Bronchial epithelial cell (primary cell): ENCODE measurements at places on chromosomes 11 and 22.

GRCh38 chr11:93498641-93499040 is 44.5 kb downstream of the SMCO4 start:
- DNase-seq: no peak

- no peak for DNase-seq
Measured at GRCh38 chr11:8740129-8740528, 57.5 kb downstream of the RPL27A start.

DNA sequence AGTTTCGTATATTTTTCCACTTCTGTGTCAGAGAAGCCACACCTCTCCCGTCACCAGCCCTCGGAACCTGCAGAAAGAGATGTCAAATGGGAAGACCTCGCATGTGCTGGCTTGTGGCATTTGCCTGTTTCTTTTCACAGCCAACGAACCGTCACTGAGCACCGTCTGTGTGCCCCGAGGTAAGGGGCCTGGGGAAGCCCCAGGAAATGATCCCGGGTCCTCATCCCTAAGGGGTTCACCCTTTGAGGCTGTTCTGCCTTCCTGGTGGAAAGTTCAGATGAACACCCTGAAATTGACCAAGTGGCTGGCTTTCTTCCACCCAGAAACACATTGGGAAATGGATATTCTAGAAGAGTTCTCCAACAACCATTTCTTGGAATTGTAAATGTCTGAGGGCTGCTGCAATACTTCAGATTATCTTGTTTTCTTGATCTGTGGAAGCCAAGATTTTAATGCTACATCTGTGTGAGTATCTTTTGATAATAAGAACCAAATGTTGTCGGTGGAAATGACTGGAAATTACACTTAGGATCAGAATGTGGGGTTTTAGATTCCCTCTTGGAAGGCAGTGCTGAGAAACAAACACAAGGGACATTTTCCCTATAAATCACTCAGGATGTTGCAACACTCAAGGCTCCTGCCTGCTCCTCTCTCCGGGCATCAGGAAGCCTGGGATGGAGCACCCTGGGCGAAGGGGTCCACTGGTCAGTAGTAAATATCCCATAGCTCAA is 37.6 kb downstream of the RIBC2 start:
- DNase-seq: no peak

- no peak for DNase-seq
Measured at GRCh38 chr11:128868841-128869671, 2.0 kb upstream of the KCNJ1 start.

GRCh38 chr22:45781966-45782365 is 110.3 kb downstream of the ATXN10 start:
- peak; percentile 63 for DNase-seq

GRCh38 chr11:76786441-76787014 is 3.4 kb downstream of the TSKU start:
- no peak for DNase-seq

GRCh38 chr11:128058580-128059208 is 528.7 kb downstream of the ETS1 start:
- peak; percentile 67 for DNase-seq

DNA sequence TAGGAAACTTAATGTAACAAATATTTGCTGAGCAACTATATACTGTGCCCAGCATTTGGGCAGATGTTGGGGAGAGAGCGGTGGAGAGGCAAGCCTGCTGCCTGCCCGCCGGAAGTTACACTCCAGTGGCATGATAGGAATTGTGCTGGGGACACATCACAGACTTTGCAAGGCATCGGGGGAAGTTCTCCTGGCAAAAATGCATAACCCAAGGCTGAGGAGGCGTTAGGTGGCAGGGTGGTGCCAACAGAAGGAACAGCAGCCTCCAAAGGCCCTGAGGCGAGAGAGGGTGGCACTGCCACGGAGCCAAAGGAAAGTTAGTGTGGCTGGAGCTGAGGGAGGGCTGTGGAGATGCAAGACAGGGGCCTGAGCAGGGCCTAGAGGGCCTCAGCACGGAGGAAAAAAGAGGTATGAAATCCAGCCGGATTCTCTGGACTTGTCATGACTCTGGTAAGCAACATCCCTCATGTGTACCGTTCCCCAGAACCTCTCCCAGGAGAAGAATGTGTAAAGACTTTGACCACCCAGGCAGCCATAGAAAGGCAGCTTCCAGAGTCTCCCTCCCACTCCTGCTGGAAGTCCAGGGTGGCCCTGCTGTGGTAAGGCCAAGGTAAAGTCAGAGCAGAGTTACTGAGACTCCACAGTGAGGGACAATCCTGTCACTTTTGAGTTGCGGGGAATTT is 76.1 kb upstream of the RAB1B start:
- DNase-seq: no peak

DNA sequence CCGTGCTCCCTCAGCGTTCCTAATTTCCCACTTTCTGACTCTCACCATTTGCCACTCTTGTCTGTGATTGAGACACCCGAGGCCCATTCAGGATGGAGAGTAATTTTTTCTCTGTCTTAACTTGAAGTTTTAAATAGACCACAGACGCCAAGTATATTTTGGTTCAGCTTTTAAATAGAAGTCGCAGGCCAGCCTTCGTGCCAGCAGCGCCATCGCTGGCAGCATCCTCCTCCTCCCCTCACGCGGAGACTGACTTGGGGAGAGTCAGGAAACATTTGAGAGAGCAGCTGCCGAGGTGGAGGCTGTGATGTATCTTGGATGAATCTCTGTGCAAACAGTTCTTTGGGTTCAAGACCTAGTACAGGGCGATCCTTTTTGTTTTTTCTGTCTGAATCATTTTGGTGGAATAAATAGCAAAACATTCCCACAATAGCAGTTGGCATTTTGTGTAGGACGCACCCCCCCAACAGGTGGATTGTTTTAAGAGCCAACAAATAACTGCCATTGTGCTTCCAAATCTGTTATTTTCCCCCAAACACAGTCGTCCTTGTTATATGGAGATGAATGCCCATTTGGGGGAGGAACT is 889 bp upstream of the DMC1 start:
- DNase-seq: no peak

- DNase-seq: no peak
Measured at GRCh38 chr11:120611581-120611980, 100.0 kb downstream of the GRIK4 start.

GRCh38 chr22:20853236-20853660 is 5.4 kb downstream of the PI4KA start:
- DNase-seq: no peak

DNA sequence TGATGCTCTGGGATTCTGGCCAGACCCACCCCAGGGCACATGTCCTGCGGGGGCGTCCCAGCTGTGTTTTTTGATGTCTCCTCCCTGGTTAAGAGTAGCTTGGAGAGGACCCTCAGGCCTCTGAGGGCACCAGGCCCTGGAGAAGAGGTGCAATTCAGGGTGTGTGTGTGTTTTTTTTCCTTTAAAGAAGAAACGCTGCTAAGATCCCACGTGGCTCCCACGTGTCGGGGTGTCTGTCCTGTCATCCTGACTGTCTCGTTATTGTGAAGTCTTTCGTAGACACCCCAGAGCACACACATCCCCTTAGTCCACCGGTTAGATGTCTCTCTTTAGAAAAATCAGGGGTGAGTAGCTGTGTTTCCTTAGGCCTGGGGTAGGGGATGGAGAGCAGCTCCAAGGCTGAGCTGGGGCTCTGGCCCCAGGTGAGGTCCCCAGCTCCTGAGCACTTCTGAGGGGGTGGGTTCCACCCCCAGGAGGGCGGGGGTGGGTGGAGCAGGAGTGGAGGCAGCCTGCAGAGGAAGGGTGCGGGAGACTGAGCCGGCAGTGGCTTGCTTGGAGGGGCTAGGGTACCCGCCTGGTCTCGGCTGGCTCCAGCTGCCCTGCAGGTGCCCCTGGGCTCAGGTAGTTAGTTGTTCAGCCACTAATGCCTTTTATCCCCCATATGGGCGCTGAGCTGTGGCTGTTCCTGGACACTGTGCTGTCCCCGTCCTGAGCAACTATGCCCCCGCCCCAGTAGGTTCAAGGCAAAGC is 116.4 kb downstream of the CACNA1I start:
- DNase-seq: no peak

DNA sequence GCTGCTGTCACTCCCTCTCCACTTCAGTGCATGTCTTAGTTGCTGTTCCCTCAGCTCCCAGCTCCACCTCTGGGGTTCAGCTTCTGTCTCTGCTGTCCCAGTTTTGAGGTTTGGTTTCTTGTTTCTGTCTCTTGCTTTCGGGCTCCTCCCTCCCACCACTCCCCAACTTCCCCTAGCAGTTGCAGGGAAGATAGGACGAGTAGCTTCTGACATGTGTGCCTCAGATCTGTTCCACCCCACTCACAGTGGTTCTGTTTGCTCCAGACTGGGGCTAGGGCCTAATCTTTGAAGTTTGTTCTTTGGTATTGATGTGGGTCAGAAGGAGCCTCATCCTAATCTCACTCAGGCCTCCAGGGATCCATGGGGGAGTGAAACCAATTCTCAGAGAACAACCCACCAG is 2.6 kb upstream of the RRM1 start:
- DNase-seq: no peak

DNA sequence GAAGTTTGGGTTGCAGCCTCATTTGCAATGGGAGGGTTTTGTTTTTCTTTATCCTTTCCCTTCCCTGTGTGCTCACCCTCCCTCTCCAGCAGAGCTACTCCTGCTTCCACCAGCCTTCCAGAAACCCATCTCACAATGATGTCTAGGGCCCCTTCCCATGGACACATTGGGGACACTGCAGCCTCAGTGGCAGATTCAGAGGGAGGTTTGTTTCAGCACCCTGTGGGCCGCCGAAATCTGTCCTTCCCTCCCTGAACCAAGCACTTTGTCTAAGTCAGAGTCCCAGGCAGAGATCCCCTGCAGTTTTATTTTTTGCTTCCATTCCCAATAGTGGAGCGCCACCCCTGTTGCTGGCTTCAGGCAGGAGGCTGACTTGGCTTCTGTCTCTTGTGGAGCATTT is 8.6 kb upstream of the SYNGR1 start:
- no peak for DNase-seq

GRCh38 chr11:117916956-117917355 is 12.2 kb downstream of the TMPRSS13 start:
- DNase-seq: no peak

- no peak for DNase-seq
Measured at GRCh38 chr11:97905671-97906070, 1115.1 kb upstream of the CNTN5 start.

DNA sequence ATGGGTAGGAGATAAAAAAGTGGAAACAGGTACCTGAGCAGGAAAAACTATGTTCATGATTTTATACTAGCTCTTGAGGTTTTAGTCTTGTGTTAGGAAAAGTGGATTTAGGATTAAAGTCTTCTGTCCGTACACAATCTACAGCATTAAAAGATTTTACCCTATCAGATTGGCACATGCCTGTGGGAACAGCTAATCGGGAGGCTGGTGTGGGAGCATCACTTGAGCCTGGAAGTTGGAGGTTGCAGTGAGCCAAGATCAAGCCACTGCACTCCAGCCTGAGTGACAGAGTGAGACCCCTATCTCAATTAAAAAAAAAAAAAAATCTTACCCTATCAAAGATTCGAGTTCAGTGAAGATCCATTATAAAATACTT is 12.2 kb upstream of the CRKL start:
- no peak for DNase-seq

GRCh38 chr22:41191467-41191866 is 13.6 kb upstream of the L3MBTL2 start:
- DNase-seq: no peak

- no peak for DNase-seq
Measured at GRCh38 chr11:108170184-108170583, 48.8 kb downstream of the ACAT1 start.

- peak; percentile 90 for DNase-seq
Measured at GRCh38 chr11:19988598-19988997, 171.7 kb downstream of the DBX1 start.

GRCh38 chr22:50673231-50674129 is 857 bp downstream of the SHANK3 start:
- no peak for DNase-seq

GRCh38 chr22:19067696-19068348 is 54.4 kb downstream of the DGCR2 start:
- DNase-seq: no peak

DNA sequence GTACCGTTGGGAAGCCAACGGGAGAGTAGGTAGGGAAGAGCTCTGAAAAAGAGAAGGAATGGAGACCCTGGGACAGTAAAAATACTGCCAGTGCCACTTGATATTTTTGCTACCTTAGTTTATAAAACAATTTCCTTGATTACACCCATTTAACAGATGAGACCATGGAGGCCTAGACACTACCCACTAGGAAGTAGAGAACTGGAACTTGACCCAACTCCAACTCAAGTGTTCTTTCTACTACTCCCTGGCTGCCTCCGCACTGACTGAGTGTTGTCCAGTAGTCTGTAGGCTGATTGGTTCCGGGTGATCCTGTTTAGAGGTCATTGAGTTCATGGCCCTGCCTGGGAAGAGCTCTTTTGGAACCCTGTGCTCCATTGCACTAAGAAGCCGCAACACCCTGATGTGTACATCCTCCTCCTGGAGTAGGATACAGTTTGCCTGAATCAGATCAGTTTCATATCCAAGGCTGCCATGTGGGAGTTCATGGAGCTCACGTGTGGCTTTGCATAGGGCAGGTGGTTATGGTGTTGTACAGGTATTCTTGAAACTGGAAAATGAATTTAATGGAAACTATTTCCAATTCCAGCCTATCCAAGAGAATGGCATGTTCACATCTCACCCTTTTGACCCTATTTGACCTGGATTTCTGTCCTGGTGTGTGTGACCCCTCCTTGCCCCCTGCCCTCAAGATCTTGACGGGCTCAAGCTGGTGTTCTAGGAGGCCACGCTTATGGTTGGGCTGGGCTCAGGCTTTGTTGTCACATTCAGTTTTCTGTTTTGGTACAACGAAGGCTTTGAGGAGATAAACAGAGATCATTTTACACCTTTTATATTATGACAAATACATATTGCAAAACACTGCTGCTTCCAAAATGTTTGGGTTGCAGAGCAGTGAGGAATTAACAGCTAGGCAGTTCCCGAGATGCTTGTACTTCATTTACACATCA is 102.2 kb upstream of the NNMT start:
- DNase-seq: peak; percentile 27

- DNase-seq: no peak
Measured at GRCh38 chr11:111612224-111612623, 10.0 kb downstream of the SIK2 start.

DNA sequence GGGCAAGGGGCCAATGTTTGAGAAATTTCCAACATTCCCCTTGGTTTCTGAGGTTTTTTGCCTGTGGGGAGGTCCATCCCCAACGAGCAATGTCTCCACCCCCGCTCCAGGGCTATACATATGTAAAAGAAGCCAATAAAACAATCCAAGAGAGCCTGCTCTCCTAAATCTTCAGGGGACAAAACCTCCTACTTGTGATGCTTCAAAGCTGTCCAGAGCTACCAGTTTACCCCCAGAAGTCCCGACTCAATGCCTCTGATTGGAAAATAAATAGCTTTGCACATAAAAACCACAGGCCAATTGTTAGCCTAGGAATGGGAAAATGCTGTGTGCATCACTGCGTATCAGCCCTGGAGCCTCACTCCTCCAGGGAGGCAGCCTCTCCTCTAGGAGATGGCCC is 66.0 kb upstream of the PAX6 start:
- no peak for DNase-seq

DNA sequence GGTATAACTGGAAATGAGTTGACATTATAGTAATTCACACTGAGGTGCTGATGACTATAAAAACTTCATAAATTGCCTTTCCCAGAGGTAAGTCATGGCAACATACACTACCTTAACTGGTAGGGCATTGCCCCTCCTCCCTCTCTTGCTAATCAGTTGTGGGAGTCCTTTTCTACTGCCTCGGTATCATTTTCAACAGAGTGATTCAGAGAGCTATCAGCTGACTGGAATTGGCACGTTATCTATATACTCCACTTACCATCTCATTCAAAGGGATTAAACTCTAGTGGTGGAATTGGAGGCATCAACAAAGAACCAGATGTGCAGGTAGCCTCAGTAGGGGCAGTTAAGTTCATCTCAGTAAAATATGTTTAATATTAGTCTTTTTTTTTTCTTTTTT is 8.0 kb upstream of the NUP160 start:
- DNase-seq: peak; percentile 64
